Activated effector memory CD4-positive, alpha-beta T cell treated with anti-CD3 and anti-CD28 coated beads, Interleukin-2, amount 50 U/mL, for 16 hours (primary cell): ENCODE measurements at places on chromosomes 7 and 10.
A peak's percentile ranks its signal among the peaks of the same experiment; 100 is the strongest.

GRCh38 chr10:56317603-56318002 is 43.5 kb downstream of the ZWINT start:
- DNase-seq, result peak; percentile 61

GRCh38 chr10:96496281-96496925 is 17.3 kb downstream of the TLL2 start:
- no peak for DNase-seq

DNA sequence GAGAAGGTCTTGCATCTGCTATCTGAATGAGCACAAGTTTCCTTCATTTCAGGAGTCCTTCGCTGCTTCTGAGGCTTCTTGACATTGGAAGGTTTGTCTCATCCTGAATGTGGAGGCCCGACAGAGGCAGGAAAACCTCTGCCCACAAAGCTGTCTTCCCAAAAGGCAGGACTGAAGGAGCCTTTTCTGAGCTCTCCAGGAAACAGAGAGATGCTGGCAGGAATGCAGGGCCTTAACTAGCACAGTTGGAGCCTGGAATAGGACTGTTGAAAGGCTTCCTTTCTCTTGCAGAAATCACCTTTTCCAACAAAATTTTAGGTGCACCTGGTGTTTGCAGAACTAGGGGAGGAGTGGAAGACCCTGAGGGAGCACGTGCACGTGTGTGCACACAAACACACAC is 637.4 kb upstream of the MKI67 start:
- no peak for DNase-seq

DNA sequence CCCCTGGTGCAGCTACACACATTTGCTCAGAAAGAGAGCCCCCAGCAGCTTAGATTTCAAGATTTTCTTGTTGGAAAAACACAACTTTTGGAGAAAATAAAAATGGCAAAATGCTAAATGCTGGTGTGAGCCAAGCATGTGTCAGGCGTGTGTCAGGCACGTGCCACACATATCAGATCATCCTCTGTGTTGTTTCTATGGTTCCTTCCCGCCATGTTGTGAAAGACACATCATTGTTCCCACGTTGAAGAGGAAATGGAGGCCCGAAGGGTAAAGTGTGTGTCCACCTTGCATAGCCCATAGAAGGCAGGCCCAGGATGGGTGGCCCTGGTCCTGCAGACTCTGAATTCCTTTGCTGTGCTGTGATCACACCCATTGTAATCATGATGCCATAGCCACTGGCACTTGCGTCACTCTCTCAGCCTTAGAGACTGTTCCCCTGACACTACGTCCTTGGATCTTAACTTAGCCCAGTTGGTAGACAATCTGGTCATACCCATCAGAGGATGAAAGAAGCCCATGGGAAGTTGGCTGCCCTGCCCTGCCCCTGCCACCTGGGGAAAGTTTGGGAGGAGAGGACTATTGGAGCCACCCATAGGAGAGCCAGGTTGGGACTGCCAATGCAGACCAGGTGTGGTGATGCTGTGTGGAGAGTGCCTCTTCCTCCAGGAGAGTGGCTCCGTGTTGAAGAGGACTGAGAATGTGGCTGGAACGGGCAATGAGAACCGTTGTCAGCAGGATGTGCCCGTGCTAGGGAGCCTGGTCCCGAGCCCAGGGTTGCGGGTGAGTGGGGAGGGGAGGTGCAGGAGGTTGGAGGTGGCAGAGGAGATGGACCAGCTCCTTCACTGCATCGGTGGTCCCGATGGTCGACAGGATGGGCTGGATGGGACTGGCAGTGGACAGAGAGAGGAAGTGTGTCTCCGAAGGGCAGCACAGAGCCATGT is 65.6 kb upstream of the IGFBP3 start:
- DNase-seq, result no peak

- DNase-seq, result no peak
These were observed 25.8 kb downstream of the TACC2 start for GRCh38 chr10:122014652-122015248.

DNA sequence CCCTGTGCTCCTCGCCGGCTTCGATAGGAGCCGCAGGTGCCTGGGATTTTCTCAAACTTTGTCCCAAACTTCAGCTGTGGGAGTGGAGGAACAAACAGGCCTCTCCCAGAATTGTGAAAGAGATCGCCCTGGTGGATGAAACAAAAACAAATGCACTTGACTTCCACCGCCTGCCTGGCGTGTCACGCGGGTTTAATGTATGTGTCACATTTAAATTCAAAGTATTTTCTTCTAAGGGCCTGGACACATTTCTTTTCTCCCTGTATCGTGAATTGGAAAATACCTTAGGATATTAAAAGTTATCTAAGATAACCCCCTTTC is 694 bp upstream of the WASL start:
- DNase-seq, result no peak

DNA sequence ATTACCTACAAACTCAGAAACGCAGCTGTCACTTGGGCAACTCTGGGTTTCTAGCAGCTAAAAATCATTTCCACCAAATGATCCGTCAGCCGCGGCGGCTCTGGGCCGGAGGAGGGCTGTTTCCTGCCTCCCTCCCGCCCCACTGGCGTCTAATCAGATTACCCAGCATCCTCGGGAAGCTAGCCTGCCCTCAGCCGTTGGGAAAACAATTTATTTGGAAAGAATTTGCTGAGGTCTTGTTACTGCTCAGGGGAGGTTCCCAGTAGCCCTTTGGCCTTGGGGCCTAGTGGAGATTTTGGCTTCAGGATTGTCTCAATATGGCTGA is 65.0 kb upstream of the ADGRA1 start:
- DNase-seq, result no peak

DNA sequence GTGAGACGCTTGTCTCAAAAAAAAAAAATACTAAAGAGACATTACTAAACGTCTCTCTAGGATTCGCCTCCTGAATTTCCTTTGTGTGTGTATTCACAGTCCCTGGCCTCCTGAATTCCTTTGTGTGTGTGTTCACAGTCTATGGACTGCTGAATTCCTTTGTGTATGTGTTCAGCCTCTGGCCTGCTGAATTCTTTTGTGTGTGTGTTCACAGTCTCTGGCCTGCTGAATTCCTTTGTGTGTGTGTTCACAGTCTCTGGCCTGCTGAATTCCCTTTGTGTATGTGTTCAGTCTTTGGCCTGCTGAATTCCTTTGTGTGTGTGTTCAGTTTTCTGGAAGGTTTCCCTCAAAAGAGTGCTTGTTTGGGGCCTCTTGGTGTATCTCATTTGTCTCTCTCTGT is 8.2 kb downstream of the BMS1 start:
- no peak for DNase-seq

DNA sequence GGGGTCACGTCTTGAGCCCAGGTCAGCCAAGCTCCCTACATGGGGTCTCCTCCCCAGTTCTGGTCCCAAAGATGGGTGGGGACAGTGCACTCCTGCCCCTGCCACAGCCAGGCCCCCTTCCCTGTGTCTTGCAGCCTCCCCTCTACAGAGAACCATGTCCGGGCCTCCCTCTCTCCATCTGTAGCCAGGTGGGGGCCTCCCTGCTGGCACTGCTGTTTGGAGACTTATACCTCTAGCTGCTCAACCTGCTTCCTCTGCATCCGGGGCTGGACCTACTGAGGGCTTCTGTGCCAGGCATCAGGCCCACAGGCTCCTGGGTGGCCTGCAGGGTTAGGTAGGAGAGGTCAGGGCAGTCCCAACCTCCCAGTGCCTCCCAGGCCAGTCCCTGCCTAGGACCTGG is 7.9 kb downstream of the SH2B2 start:
- no peak for DNase-seq

- DNase-seq, result no peak
These were observed 132.7 kb upstream of the TEX47 start for GRCh38 chr7:88928276-88928675.
